ENCODE measurements at places on chromosomes 2 and 18. TPM values are rescaled to one million over a fixed set of nuclear protein-coding genes. Genes with fewer than 3 reads are reported as not detected.

The NCKAP1 gene
- 112 TPM for total RNA-seq

The GPR75 gene
- total RNA-seq, result 4.4 TPM

The HK2 gene
- 51.3 TPM for total RNA-seq

DNA sequence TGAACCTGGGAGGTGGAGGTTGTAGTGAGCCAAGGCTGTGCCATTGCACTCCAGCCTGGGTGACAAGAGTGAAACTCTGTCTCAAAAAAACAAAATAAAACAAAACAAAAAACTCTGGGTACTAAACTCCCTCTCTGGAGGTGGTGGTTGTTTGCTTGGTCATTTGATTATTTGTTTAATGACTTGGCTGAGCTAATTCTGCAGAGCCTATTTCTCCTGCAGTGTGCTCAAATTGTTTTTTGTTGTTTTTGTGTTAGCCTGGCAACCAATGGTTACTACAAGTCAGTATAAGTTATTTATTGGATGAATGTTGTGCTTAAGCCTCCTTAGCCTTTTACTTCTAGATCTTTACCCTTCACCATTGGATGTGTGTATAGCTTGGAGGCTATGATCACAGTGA is 387.5 kb downstream of the ADCYAP1 start:
- no peak for DNase-seq

Data from H9 (cell line).